ENCODE measurements at places on chromosomes 4 and X.

GRCh38 chrX:46704767-46705386, 54.0 kb downstream of the SLC9A7 start:
- no peak for DNase-seq

GRCh38 chr4:82555276-82555675, 6.5 kb downstream of the TMEM150C start:
- peak; percentile 3 for DNase-seq

GRCh38 chr4:87975466-87975865, at the start of gene SPP1:
SPP1 (plus strand) TSS chr4:87975714; CDS start chr4:87976896, 1,182 bp downstream.
- peak; percentile 44 for DNase-seq

DNA sequence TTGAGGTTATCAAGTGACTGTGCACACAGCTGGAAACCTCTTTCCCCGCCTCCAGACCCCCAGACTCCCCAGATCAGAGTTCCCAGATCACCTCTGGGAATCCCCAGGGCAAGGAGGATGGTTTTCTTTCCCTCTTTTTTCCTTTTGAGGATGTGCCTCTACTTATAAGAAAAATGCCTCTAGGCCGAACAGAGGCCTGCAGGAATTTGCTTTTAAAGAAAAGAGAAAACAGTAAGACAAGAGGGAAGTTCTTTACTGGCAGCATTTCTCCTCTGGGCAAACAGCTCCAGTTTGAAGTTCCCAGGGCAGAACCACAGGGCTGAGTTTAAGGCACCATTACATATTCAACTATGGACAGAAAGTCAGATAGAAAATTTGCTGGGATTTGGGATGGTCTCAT, 837.9 kb upstream of the LCORL start:
- DNase-seq = no peak

GRCh38 chr4:6912441-6912840, 2.8 kb downstream of the TBC1D14 start:
- DNase-seq = no peak

GRCh38 chrX:110258552-110258951, 59.3 kb downstream of the AMMECR1 start:
- peak; percentile 36 for DNase-seq

DNA sequence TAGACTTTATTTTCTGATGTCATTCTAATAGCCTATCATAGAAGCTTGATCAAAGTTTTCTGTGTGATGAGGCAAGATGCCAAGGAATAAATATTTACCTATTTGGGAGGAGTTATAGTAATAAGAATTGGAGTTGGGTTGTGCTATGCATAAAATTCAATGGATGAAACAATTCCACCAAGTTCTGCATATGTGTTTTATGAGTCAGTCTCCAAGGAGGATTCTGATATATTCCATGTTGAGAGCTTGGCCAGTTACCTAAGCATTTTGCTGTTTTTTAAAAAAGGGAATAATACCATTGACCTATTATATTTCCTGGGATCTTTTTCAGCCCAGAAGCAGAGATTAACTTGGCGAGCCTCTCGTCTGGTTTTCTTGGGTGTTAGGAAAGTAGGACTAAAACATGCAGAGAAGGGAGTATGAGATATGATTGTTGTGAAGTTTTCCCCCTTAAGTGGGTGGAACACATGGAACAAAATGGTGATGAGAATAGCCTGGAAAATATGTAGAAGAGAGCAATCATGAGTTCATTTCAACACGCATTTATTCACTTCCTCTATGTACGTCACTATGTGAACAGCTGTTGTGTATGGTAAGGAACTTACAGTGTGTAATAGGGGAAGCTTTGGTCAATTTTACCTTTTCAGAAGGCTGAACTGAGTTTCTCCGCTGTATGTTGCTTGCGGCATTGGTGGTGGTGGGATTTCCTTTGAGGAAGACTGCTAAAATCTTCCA, 39.2 kb downstream of the POLA1 start:
- peak; percentile 13 for DNase-seq

- no peak for DNase-seq
Observed at GRCh38 chrX:106931831-106932491, 11.8 kb downstream of the CLDN2 start.

DNA sequence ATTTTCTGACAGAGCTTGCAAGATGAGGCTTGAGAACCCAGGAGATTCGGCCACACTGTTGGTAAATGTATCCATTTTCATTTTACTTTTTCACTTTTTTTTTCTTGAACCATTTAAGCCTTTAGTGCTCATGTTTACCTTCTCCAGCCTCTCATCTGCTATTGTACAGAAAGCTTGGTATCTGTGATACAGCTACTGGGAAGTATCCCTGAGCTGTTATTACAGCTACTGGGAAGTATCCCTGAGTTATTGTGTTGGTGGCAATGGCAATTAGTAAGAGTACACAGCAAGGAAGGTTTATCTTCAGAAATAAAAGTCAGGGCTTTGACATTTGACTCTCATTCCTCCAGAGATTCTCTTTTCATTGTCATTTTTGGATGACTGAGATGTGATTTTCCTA, 11.8 kb downstream of the CTSO start:
- no peak for DNase-seq

GRCh38 chrX:21779095-21779494, 21.2 kb upstream of the SMPX start:
- DNase-seq = no peak

- DNase-seq = no peak
Observed at GRCh38 chrX:153562546-153562945, 36.4 kb downstream of the CCNQ start.

GRCh38 chr4:11424856-11425255, 3.8 kb downstream of the HS3ST1 start:
- no peak for DNase-seq

GRCh38 chrX:141405853-141406492, 163.7 kb upstream of the SPANXC start:
- peak; percentile 71 for DNase-seq

- no peak for DNase-seq
Observed at GRCh38 chr4:16450724-16451123, 224.5 kb upstream of the TAPT1 start.

- no peak for DNase-seq
Observed at GRCh38 chr4:8332891-8333331, 63.4 kb downstream of the HTRA3 start.

DNA sequence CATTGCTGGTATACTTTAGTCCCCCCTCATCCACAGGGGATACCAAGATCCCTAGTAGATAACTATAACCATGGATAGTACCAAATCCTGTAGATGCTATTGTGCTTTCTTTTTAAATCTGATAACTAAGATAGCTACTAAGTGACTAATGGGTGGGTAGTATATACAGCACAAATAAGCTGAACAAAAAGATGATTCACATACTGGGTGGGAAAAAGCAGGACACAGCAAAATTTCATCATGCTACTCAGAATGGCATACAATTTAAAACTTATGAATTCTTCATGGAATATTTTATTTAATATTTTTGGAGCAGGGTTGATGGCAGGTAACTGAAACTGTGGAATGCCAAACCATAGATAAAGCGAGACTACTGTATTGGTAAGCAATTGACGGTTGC, 161.6 kb downstream of the IL15 start:
- no peak for DNase-seq

- no peak for DNase-seq
Observed at GRCh38 chr4:99273704-99274103, 17.1 kb downstream of the ADH1A start.

- peak; percentile 67 for DNase-seq
Observed at GRCh38 chr4:123562994-123563750, 166.6 kb downstream of the SPRY1 start.

- DNase-seq = peak; percentile 79
Observed at GRCh38 chrX:136115126-136115903, 32.0 kb upstream of the FHL1 start.

- DNase-seq = peak; percentile 50
Observed at GRCh38 chrX:148928811-148929210, 428.4 kb downstream of the AFF2 start.

DNA sequence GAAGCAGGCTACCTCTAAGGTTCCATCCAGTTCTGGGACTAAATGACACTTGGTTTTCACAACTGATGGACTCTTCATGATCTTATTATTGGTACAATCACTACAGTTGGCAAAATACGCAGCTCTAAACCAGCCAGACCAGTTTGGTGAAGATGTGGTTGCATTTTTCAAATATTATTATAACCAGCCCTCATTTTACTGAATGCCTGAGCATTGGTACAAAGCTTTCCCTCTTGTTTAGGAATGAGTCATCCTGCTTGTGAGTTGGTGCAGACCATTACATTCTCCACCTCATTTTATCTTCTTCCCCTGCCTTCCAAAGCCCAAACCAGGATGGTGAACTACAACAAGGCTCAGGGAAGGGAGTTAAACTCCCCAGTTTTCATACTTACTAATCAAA, 223.1 kb downstream of the KDR start:
- peak; percentile 72 for DNase-seq

DNA sequence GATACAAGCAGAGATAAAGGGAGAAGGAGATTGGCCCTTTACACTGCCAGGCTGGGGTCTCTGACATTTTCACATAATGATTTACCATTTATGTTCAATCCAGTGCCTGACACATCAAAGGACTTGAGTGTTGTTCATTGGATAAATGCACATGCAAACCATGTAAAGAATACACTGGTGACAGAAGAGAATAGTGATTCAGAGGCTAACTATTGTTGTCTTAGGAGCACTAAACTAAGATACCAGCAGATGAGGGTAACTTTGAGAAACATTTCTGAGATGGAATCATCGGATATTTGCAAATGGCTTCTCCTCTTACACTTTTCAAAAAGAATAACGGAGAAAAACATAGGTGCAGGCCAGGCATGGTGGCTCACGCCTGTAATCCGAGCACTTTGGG, 67.3 kb upstream of the HHIP start:
- peak; percentile 43 for DNase-seq

DNA sequence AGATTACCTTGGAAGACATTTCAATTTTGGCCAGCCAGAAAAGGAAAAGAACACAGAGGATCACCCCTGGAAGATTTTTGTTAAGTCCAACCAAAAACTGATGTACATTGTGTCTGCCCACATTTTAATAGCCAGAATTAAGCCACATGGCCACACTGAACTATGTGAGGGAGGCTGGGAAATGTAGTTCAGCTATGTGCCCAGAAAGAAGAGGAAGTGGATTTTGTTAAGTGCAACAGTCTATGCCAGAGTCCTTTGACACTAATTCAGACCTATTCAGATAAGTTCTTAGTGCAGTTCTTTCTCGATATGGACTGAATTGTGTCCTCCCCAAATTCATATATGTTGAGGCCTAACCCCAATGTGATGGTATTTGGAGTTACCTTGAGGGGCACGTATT, 18.4 kb downstream of the PRPS1 start:
- no peak for DNase-seq

DNA sequence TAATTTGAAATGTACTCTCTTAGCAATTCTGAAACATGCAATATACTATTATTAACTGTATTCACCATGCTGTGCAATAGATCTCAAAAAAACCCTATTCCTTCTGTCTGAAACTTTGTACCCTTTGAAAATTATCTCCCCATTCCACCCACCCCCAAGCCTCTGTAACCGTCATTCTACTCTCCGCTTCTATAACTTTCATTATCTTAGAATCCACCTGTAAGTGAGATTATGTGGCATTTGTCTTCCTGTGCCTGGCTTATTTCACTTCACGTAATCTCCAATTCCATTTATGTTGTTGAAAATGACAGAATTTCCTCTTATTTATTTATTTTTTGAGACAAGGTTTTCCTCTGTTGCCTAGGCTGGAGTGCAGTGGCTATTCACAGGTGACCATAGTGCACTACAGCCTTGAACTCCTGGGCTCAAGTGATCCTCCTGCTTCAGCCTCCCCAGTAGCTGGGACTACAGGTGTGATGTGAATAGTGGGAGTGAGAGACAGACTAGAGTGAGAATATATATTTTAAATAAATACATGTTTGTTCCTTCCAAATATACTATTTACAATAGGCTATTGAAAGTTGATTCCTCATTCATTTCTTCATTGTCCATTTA, 30.5 kb downstream of the VSIG4 start:
- DNase-seq = no peak

DNA sequence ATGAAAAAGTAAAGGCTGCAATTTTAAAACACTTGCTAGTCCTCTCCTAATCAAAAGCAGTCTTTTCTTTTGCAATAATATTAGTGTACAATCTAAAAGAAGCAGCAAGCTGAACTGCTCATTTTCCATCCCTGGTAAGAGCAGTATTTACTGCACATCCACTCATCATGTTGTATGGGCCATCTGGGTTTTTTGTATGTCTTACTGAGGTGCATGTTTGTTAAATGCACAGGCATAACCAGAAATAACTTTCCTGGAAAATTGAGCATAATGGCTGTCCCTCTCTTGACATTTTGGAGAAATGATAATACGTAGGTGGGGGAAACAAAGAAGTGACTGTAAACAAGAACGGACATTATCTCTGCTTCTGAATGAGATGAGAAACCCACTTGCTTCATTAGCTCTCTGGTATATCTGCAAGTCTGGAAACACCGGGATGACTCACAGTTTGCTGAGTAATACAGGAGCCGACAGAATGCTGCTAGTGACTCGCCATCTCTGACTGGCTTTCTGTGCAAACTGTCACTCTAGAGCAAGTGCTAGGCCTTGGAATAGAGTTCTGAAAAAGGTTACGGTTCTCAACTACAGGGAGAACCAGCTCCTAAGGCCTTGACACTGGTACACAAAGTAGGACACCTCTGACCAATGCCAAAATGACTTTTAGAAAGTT, 85.7 kb upstream of the MTM1 start:
- DNase-seq = peak; percentile 60

DNA sequence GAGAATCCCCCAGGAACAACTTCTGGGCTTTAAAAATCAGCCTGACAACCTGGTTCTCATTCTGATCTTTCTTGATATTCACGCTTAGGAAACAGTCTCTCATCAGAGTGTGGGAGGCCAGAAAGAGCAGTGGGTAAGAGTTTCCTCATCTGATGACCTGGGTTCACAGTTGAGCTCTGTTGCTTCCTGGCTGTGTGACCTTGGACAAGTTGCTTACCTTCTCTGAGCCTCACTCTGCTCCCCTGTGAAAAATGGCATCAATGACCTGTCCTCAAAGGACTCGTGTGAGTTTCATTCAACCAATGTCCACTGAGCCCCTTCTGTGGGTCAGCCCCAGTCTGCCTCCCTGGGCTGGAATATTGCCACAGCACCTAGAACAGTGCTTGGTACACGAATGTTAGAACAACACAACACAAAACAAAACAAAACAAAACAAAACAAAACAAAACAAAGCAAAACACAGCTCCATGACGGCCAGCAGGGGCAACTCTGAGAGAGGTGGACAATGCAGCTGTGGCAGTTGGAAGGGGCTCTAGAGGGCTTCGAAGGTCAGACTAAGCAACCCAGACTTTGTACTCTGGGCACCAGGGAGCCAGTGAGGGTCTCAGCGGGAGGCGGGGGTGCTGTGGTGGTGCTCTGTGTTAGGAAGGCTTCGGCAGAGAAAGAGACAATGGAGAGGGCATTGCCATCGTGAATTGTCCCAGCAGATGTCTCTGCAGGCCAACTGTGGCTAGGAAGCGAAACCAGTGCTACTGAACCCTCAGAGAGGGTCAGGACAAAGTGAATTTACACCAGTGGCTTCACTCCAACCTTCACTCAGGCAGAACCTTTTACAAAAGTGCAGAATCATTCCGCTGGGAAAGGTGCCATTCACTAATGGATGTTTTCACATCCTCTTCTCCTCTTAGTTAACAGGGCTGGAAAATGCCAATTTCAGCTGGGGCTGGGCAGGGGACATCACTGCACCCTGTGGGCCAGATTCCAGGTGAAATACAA, 14.3 kb upstream of the C4orf50 start:
- no peak for DNase-seq
